Myocyte (in vitro differentiated cells): ENCODE measurements at places on chromosomes 7 and 10.

- no peak for DNase-seq
These were observed 171.6 kb upstream of the NPSR1 start for GRCh38 chr7:34486371-34486770.

- peak; percentile 72 for DNase-seq
These were observed 18.7 kb upstream of the DDIT4 start for GRCh38 chr10:72254813-72255568.

DNA sequence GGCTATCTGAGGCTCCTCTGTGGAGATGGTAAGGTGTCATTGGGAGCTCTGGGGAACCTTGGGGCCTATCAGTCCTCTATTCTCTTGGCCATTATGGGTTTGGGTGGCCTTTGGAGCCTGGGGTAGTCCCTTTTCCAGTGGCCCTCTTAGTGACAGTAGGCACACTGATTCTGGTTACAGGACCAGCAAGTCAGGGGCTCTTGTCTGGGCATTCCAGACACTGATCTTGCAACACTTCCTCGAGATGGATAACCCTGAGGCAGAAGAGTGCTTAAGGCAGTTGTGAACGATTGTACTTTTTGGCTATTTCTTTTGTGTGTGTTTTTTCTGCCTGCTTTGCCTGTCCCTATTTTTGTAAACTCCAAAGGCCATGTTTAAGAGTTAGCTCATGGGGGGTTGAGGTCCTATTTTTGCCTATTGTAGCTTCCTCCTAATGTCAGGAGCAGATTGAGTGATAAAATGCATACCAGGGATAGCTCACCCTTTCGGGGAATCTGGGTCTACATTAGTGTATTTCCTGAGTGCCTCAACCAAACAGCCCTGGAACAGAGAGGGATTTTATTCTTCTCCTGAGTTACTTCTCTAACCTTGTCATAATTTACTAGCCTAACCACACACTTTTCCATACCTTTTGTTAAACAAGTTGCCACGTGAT, 61.2 kb downstream of the PRKAR2B start:
- DNase-seq: no peak

GRCh38 chr7:157493017-157493416, 156.2 kb downstream of the DNAJB6 start:
- no peak for DNase-seq

DNA sequence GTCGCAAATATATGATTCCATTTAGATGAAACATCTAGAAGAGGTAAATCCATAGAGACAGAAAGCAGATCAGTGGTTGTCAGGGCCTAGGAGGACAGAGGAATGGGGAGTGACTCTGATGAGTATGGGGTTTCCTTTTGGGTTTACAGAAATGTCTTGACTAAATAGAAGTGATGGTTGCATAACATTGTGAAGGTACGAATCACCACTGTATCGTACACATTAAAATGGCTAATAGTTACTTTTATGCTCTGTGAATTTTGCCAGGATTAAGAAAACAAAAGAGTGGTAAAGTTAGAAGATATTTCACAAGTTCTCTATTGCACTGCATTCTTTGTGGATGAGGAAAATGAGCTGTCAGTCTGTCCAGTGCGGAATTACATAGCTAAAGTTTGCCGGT, 407.4 kb downstream of the KCNMA1 start:
- no peak for DNase-seq

- peak; percentile 9 for DNase-seq
These were observed 111.3 kb downstream of the RGS10 start for GRCh38 chr10:119431034-119431772.

DNA sequence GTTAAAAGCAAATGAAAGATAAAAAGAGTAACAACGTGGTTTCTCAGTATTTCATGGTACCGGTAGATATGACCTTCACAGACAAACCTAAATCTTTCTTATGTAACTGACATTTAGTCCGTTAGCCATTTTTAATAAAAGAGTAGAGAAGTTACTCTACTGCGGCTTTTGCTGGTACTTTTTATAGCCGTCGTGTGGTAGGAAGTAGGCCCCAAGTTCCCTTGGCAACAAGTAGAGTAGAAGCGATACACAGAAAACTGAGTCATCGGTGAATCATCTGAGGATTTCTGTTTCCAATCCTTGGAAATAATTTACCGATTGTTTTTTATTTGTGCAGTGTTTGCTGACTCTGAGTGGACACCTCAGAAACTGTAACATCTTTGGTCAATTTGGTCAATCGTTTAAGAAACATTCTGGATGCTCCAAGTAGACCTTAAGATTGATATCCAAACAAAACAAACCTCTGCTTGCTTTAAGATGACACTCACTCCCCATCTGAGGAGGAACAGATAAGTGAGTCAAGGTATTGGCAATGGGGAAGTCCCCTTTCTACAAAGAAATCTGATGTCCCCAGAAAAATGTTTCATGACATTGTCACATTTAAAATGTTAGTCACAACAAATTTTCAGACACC, 63.9 kb upstream of the AHR start:
- peak; percentile 93 for DNase-seq

DNA sequence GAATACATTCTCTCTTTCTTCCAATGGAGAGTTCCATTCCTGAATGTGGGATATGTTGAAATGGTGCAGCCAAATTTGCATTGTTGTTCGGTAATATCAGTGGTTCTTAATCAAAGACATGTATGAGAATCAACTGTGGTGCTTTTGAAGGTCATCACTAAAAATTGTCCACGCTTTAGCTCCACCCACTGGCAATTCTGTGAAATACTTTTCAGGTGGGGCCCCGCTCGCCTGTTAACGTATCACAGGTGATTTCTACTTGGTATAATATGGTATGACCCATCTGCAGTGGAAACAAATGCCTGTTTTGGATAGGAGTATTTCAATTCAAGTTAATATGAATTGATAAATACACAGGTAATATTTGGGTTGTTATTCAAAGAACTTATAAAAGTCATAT, 178.4 kb downstream of the NSUN6 start:
- DNase-seq: no peak

- DNase-seq: peak; percentile 20
These were observed 192.3 kb downstream of the REEP3 start for GRCh38 chr10:63713191-63714144.

GRCh38 chr7:71444130-71444529, 312.2 kb downstream of the GALNT17 start:
- peak; percentile 42 for DNase-seq

DNA sequence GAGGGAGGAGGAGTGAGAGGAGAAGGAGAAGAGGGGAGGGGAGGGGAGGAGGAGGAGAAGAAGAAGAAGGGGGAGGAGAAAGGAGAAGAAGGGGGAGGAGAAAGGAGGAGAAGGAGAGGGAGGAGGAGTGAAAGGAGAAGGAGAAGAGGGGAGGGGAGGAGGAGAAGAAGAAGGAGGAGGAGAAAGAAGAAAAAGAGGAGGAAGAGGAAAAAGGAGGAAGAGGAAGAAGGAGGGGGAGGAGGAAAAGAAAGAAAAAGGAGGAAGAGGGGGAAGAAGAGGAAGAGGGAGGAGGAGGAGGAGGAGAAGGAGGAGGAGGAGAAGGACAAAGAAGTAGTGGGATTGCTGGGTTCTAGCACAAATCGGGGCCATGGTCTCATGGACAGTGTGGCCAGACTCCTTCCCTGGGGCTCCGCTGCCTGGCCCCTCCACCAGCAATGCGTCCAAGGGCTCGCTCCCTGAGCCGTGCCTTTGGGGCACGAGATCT, 4.2 kb upstream of the MAFK start:
- no peak for DNase-seq

GRCh38 chr7:16939161-16939560, 57.4 kb upstream of the AGR3 start:
- no peak for DNase-seq

- no peak for DNase-seq
These were observed 12.8 kb downstream of the LBX1 start for GRCh38 chr10:101216207-101217043.

DNA sequence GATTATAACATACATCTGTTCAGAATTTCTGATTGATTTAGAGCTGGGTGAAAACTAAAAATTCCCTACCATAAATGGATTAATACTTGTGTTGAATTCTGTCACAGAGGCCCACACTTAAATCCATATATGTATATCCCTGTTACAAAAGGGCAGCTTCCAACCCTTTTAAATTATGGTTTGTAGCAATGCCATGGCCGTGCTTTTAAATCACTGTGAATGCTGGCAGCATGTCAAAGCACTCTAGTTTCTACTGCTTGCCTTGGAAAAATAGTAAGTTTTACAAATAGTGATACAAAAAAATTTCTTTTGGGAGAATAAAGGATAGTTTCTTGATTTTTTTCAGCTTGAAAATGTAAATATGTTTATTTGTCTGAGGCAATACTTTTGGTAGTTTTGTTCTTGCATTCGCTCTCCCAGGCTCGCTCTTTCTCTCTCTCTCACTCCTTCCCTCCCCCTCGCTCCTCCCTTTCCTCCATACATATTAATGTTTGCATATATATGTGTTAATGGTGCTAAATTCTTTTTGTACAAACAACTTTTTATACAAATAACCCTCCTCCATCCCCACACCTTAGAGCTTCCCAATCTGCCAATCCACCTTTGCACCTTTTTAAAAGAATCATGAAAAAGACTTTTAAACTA, 29.8 kb downstream of the TES start:
- DNase-seq: no peak

- DNase-seq: no peak
These were observed 59.4 kb upstream of the FRMD4A start for GRCh38 chr10:14389981-14390590.

DNA sequence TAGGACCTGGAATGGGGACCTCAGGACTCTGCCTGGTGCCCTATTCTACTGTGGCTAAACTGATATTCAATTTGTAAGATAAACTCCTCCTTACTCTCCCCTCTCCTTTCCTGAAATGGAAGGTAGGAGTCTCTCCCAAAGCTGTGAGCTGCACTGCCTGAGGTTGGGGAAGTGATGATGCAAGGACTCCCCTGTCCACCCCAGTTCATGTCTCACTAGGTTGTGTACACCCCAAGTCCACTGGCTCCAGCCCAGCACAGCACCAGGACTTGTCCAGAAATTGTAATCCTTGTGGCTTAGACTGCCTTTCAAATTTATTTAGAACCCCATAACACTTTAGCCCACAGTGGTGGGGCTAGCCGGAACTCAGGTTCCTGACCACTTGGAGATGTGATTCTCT, 247.2 kb upstream of the CTBP2 start:
- DNase-seq: no peak

DNA sequence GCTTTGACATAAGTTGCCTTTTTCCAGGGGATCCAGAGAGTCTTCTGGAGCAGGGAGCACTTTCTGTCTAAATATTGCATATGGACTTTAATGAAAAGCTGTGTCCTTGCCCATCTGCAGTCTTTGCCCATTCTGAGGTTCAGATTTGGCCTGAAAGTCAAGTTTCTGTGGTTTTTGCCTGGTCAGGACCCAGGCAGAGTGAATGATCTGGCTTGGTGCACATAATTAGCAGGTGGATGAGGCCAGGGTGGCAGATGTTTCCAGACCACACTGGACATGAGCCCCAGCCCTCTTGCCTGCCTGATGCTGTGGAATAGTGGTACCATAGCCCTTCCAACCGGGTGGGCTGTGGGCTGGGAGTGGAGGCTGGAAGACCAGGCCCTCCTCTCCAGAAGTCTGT, 11.0 kb downstream of the HECW1 start:
- no peak for DNase-seq

DNA sequence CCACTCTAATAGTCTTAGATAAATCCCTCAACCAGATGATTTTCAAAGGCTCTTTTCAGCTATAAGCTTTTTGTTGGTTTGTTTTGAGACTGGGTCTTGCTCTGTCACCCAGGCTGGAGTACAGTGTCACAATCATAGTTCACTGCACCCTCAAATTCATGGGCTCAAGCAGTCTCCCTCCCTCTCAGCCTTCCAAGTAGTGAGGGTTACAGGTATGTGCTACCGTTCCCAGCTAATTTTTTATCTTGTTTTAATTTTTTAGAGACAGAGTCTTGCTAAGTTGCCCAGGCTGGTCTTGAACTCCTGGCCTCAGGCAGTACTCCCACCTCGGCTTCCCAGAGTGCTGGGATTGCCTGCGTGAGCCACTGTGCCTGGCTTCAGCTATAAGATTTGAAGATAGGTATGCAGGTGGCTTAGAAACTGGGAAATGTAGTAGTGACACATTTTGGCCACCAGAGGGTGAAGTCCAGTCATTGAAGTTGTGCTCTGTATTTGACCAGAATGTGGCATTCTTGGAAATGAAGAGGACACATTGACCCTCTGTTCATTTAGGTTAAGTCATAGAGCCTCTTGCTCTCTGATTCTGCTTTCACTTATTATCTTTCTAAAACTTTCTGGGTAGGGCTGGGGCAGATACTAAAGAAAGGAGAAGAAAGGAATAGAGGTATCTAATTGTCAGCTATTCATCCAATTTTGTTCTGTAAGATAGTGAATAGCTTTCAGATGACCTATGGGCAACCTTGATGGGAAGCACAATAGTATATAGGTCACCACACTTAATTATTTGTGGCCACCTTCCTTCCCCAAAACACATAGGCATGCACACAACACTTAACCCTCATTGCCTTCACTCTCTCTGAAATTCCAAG, 36.0 kb downstream of the R3HCC1L start:
- DNase-seq: peak; percentile 41

- peak; percentile 82 for DNase-seq
These were observed at the start of gene NT5C2 for GRCh38 chr10:103193107-103193819. Gene NT5C2, minus strand, starts transcription at chr10:103193272. Its CDS starts 18,314 bp downstream, at chr10:103174958.

DNA sequence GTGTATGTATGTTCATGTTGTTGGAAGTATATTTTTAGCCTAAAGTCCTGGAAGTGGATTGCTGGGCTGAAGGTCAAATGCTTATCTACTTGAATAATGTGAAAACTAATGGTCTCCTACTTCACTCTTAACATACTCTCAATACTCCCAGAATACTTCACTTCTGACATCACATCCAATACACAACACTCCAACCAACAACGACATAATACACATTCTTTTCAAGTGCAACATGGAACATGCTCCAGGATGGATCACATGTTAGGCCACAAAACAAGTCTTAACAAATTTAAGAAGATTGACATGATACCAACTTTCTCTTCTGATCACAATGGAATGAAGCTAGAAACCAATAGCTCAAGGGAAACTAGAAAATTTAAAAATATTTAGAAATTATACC, 126.9 kb upstream of the ADCY1 start:
- DNase-seq: no peak

- DNase-seq: no peak
These were observed 6.7 kb upstream of the MAFK start for GRCh38 chr7:1523844-1524243.

GRCh38 chr7:61576-62360, 130.6 kb upstream of the FAM20C start:
- DNase-seq: no peak

GRCh38 chr10:3595736-3596135, 189.3 kb downstream of the KLF6 start:
- no peak for DNase-seq

DNA sequence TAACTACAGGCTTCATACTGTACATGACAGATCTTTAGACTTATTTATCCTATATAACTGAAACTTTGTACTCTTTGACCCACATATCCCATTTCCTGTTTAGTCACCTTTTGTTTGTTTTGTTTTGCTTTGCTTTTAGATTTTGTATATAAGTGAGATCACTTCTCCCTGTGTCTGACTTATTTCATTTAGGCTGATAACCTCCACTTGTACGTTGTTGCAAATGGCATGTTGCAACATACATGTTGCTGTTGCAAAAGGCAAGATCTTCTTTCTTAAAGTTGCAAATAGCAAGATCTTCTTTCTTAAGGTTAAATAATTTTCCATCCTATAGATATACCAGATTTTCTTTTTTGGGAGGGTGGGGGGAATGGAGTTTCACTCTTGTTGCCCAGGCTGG, 341.5 kb downstream of the OTUD1 start:
- no peak for DNase-seq
